ENCODE measurements at places on chromosomes 2 and 18.

DNA sequence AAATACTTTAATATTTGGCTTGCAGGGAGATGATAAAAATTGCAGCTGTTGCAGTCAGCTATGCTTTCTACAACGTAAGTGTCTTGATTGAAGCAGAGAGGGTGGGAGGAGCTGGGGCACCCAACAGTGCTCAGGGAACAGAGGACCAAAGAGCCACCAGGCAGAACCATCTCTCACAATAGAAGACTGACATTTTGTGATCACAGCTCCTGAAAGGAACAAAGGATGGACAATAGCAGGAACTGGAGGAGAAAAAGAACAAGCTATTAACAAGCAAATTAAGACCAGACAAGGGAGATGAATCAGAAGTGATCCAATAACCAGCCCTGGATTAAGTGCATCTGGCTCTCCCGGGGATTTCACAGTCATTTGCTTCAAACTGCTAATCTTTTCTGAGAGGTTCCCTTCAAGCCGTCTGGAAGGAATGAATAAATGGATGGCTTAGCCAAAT lies 65.7 kb upstream of the SMAD2 start:
- DNase-seq: no peak

- DNase-seq: no peak
Measured at GRCh38 chr2:196063773-196064172, 4.9 kb downstream of the DNAH7 start.

DNA sequence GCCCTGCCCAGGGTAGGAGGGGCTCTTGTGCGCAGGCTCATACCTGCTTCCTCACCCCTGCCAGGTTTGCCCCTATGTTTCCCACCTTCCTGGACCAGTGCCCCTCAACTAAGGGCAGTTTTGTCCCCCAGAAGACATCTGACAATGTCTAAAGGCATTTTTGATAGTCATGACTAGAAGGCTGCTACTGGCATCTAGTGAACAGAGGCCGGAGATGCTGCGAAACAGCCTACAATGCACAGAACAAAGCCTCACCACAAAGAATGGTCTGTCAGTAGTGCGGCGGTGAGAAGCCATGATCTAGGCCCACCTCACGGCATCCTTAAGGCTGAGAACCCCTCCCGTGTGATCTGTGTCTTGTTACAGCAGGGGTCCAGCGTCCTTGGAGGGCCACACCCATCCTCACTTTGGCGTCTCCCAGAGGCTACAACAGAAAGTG lies 96.0 kb downstream of the TMEM17 start:
- DNase-seq: no peak

GRCh38 chr2:196268025-196268424 lies 96.6 kb upstream of the STK17B start:
- DNase-seq: no peak

DNA sequence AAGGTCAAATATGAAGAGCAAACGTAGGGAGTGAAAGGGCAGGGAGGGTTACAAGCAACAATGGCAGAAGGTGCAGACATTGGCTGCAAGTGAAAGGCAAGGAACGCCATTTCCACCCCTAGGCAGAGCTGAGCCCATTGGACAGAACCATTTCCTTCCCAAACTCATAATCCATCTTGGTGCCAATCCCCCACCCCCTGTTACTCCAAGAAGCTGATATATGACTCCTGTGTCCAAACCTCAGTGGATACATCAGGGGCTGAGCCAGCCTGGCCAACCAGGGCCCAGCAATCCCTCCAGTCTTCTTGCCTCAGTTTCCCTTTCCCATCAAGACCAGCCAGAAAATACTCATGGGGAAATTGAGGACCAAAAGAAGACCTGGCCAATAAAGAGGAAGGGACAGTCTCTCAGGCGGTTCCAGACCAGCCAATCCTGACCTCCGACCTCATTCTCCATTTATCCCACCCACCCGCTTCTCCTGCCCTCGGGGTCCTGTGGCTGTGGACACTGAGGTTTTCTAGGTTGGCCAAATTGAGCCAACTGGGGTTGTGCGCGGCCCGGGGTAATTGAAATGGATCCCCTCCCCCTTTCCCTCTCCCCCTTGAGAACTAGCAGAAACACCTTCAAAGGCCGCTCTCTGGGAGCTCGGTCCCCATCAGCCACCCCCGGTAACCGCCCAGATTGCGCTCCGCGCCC lies 24.8 kb downstream of the TNS1 start:
- no peak for DNase-seq

DNA sequence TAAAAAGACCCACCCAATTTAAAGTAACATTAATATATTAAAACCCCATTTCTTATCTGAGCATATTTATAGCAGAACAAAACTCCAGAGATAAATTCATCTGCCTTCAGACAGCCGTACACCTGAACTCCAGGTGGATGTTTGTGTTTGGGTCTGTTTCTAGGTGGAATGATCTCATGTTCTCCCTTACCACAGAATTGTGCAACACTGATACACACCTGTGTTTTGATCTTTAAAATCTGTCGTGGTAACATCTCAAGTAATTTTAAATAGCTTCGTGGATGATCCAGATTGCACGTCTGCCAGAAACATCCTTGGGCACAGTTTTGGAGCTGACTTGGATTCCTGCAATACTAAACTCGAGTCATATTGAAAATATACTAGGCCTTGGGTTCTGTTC lies 207.5 kb upstream of the FOSL2 start:
- DNase-seq: no peak

GRCh38 chr2:20091305-20091991 lies 40.0 kb upstream of the LAPTM4A start:
- no peak for DNase-seq

DNA sequence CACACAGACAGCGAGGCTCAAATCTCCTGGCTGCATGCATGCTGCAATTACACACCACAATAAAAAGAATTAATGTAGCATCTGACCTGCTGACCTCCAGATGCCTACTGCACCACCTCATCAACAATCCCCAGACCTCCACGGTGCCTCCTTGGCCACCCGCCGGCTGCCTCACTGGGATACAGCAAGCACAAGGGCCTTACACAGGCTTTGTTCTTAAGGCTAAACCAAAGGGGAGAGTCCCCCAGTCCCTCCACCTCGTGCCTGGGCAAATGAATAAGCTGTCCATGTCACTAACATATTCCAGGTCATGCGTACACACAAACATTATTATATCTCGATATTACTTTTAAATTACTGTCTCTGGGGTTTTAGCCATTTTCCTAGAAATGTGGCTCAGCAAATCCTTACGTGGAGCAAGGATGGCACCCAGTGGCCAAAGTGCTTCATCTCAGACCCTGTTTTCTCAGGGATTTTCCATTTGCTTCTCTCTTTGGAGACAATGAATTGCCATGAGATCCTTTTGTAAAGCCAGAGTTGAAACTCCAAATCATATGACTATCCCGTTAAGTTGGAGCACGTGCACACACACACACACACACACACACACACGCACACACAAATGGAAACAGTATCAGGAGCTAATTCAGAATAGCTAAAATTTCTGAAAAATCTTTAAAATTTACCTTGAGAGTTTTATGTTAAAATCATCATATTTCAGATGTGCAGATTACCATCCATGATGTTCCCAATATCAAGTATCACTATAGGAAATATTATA lies 313.8 kb downstream of the PDE11A start:
- DNase-seq: no peak

- no peak for DNase-seq
Measured at GRCh38 chr18:2515908-2516625, 55.2 kb downstream of the METTL4 start.

DNA sequence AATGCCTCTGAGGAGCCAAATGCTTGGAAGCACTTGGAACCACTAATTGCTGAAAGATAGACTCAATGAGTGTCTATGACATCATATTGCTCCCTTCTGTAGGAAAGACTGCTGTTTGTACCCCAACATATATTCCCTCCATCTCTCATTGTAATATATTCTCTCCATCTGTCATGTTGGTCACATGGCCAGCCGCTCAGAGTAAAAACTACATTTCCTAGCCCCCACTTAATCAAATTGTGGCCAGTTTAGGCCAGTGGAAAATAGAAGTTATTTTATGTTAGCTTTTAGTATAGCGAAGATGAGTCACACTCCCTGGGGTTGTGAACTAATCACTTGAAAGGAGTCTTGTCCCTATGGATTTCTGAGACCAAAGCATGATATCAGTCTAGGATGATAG lies 160.2 kb downstream of the HNMT start:
- DNase-seq: no peak

GRCh38 chr2:233051241-233052149 lies 8.6 kb upstream of the INPP5D start:
- peak; percentile 60 for DNase-seq

- peak; percentile 82 for DNase-seq
Measured at GRCh38 chr2:96138179-96139145, at the start of gene ASTL. TSS of gene ASTL (minus strand) at chr2:96138502. CDS start at chr2:96138436, 66 bp downstream.

DNA sequence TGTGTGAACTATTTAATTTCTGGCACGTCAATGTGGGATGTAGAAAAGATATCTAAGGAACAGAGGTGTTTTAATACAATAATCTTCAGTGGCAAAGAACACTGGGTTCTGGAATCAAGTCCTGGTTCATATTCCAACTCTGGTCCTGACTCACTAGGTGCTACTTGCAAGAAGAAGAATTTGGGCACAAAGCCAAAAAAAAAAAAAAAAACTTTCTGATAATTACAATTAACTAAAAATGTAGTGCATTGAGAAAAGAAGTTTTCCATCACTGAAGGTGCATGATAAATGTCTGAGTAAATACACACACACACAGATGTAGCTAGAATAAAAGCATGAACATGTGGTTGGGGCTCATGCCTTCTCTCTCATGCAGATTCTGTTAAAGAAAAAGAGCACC lies 424.4 kb upstream of the REG3G start:
- no peak for DNase-seq

DNA sequence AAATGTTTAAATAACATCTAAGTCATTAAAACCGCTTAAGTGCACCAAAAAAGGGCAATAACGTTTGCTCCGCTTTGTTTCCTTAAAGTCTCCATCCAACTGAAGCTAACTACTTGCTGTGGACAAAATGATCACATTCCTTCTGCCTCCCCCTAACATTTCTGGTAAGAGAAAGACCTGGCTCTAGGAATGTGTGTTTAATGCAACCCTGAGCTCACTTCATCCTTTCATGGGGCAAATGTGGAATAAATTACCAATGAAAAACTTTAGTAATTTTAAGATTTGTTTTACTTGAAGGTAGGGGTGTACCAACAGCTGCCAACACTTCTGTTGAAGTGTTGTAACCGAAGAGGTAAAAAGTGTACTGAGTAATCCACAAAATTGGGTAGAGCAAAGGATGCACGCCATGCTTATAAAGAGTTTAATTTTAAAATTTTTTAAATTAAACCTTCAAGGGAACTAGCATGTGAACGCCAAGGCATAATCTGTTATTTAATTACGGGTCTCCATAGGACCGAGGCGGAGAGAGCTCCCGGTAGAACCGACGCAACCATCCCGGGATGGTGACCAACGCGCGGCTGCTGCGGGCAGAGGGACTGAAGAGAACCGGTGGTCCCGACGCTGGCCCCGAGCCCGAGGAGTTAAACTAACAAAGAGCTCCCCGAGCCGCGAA lies 1.1 kb downstream of the HNRNPLL start:
- DNase-seq: no peak

DNA sequence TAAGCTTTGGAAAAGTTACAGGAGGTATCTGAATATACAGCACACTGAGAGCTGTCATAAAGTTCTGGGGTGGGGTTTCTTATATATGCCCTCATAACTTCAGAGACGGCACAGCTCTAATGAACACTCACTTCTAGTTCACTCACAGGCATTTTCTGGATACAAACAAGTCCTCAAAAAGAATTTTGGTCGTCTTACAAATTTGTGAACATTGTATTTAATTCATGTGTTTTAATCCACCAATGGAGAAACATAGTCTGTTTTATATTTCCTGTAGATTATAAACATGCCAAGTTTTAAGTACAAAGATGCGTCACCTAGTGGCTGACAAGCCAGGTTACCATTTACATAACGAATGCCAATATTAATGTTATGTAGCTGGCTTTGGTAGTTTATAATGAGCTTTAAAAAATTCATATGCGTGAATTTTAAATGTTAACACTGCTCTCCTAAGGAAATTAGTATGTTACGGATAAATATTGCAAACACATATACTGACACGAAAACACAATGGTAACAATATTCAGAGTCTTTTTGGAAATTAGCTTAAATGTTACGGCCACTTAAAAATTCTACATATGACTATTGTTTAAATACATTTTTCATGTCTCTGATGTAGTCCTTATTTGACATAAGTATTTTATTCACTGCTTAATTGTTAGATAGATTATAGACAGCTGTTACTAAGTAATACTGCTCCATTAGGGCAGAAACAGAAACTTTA lies 2.5 kb downstream of the COL3A1 start:
- no peak for DNase-seq

DNA sequence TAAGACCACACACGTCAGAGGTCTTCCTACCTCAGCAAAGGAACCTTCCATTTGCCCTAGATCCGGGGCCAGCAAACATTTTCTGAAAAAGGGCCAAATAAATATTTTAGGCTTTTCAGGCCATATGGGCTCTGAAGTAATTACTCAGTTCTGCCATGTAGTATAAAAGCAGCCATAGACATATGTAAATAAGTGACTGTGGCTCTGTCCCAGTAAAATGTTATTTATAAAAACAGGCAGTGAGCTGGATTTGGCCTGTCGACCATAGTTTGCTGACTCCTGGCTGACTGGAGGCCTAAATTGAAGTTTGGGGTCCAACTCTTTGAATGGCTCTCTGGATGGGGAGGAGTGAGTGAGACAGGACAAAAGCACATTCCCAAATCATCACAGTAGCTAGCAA lies 49.5 kb downstream of the ABCB11 start:
- no peak for DNase-seq

DNA sequence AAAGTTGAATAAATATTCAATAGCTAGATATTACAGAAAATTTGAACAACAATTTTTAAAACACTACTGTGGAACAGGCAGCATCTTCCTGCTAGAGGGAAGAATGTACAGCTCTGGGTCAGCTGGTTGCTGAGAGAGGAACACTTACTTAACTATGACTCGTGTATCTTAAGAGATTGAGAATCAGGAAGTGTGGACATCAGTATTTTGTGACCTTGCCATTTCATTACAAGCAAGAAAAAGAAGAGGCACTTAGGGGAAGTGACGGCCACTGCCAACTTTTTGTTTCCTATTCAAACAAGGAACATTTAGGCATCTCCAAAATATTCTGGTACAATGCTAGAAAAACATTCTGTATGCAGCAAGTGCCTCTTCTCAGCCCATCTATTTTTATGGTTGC lies 45.9 kb downstream of the ITPRID2 start:
- no peak for DNase-seq

Measured in ureter (tissue), 1 donor.